Amniotic stem cell (primary cell): ENCODE measurements at places on chromosomes 11 and 22.

DNA sequence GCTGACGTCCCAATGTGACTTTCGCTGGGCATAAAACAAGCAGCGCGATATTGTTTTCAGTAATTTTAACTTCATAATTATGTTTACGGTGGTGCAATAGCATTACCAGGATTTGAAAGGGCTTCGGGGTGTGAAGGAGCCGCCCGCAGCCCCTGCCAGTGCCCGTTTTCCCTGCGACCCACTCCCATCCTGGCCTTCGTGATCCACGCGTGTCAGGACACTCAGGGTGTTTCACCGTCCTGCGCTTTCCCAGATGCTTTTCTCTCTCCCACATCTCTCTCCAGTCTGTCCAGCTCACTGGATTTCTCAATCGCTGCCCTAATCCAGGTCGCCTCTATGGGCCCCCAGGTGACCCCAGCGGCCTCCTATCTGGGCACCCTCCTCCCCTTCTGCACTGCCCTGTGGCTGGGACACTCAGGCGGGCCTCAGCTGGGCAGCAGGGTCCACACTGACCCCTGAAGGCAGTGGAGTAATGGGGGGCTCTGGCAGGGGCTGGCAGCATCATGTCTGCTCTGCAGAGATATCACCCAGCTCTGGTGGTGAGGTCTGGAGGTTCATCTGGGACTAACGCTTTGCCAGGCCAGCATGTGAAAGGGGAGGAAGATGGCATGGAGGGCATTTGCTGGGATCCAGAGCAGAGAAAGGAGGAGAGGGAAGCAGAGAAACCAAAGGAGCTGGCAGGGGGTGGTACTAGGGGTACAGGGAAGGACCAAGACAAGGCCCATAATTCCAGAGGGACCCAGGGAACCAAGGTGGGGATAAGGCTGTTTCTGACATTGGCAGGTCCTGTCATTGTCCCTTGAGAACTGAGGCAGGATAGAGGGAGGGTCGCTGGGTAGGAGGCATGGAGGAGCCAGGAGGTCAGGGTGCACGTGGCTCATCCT, 622.8 kb downstream of the BRD1 start:
- DNase-seq, result no peak

GRCh38 chr11:119125821-119126220, 4.4 kb downstream of the HINFP start:
- no peak for DNase-seq

GRCh38 chr22:20764729-20765128, 9.2 kb upstream of the SERPIND1 start:
- DNase-seq, result no peak

DNA sequence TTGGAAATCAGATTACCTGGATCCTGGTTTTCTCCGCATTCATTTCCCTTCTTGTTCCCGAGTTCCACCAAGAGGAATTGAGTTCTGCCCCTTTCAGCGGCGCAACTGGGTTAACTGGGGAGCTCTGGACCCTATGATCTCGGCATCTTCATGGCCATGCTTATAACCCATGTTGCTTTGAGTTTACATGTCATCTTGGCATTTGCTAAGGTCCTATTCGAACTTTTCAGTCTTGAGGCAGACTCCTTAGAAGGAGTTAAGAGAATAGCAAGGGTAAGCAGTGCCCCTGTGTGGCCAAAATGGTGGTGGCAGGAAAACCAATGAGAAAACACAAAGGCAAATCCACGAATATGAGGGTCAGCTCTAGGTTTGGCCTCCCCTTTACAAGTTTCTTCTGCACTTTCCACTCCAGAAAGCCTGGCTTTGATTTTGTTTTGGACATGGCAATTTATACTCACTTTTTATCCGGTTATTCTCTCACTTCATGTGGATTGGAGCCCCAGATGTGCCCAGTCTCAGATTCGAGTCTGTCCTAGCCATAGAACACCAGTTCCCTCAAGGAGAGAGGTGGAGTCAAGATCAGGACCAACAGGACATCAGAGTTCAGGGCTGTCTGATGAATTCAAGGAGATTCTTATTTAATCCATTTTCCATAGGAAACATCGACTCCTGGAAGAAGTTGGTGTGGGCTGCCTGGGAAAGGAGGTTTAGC, 55.3 kb upstream of the FBXO3 start:
- DNase-seq, result peak; percentile 49

- DNase-seq, result no peak
These were observed 6.1 kb downstream of the TAGLN start for GRCh38 chr11:117205211-117205818.

GRCh38 chr11:34674038-34674437, 53.1 kb downstream of the EHF start:
- DNase-seq, result no peak

- no peak for DNase-seq
These were observed 352.9 kb downstream of the TENM4 start for GRCh38 chr11:79087961-79088318.

GRCh38 chr11:61696602-61697001, 16.4 kb downstream of the DAGLA start:
- no peak for DNase-seq

GRCh38 chr22:19341500-19341899, 50.0 kb upstream of the CLTCL1 start:
- DNase-seq, result no peak

DNA sequence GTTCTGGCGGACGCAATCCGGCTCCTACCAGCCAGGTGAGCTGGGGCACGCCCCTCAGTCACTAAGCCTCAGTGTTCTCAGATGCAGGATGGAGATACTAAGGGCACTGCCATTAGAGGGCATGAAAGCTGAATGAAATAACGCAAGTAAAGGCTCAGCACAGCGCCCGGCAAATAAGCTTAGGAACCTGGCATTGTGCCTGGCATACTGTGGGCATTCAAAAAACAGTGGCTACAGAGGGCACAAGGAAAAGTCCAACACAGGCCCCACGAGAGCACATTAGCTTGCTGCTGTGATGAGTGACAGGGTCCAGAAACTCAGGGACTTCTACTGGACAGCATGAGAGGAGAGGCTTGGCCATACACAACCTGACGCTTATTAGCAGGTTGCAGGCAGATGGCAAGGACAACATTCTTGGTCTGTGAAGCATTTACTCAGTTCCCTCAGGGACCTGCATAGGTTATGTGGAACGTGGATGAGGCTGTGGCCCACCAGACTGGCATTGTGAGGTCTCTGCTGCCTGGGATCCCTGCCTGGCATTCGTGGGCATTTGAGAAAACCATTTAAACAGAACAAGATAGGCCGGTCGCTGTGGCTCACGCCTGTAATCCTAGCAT, 12.2 kb downstream of the TXN2 start:
- no peak for DNase-seq

- DNase-seq, result no peak
These were observed 33.7 kb upstream of the MOB2 start for GRCh38 chr11:1520209-1520662.

GRCh38 chr22:38766076-38766777, 10.4 kb upstream of the SUN2 start:
- DNase-seq, result peak; percentile 18

- DNase-seq, result no peak
These were observed 1063.8 kb upstream of the CNTN5 start for GRCh38 chr11:97956904-97957303.

- no peak for DNase-seq
These were observed at the start of gene NCAM1 for GRCh38 chr11:112961146-112961668. NCAM1 (plus strand) TSS chr11:112961420.

- DNase-seq, result no peak
These were observed 17.2 kb downstream of the TOB2 start for GRCh38 chr22:41429232-41429950.

DNA sequence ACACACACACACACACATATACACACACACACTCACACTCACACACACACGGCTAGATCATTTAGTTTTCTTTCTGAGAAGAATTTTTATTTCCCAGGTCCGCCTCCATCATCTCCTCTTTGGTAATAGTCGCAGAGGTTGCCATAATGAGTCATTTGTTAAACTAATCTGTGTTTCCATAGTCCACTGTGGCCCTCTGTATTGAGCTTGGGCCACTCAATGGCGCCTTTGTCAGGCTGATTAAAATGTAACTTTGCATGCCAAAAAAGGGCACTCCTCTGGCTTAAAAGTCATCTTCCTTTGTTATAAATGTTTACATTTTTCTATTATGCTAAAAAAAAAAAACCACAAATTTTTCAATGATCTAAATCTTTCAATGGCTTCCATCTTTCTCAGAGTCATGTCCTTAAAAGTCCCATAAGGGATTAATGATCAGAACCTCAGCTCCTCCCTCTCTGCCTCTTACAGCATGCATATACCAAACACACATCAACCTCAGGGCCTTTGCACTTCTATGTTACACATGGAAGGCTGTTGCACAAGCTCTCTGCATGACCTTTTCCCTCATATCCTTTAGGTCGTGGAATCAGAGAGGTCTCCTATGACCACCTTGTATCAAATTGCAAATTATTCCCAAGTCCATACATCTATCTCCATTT, 35.3 kb downstream of the EHF start:
- DNase-seq, result no peak

DNA sequence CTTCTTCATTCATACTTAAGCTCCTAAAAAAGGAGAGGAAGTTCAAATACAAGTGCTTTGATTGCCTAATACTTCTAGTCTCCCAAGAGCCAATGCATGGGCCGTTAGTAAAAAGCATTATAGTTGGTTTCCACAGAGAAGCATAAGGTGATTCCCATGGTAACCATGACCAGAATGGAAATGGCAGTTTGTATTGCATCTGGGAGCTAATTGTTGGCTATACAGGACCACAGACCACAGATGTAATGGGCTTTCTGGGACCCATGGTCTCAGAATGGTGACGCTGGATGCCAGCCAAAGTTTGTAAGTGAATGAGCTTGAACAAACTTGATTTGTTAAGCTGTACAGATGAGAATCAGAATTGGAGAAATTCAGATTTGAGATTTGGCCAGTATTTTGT, 333.9 kb upstream of the C11orf87 start:
- DNase-seq, result no peak

- DNase-seq, result no peak
These were observed 51.5 kb downstream of the SLC17A6 start for GRCh38 chr11:22389526-22390282.

- peak; percentile 11 for DNase-seq
These were observed 1.5 kb downstream of the RAB30 start for GRCh38 chr11:83070044-83070701.

- DNase-seq, result peak; percentile 10
These were observed 223.8 kb downstream of the BLID start for GRCh38 chr11:121892131-121892681.

GRCh38 chr11:131807876-131808275, 437.5 kb downstream of the NTM start:
- DNase-seq, result no peak

DNA sequence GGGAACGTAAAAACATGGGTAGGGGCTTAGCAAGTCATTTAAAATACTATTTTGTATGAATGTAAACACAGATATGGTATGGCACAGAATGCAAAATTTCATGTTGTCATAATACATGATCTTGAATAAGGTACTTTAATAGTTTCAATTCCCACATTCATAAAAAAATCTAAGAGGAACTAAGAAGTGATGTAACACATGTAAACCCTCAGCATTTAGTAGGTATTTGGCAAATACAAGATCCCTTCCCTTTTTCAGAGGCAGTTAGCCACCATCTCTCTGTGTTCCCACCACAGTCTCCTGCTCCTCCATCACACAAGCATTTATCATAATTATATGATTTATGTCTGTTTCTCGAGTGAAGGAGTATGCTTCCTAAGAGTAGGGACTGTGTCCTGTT, 251.8 kb downstream of the TENM4 start:
- no peak for DNase-seq

- no peak for DNase-seq
These were observed 53.8 kb upstream of the DRD2 start for GRCh38 chr11:113528982-113529381.

GRCh38 chr11:68813773-68814172, 27.9 kb downstream of the CPT1A start:
- DNase-seq, result no peak

DNA sequence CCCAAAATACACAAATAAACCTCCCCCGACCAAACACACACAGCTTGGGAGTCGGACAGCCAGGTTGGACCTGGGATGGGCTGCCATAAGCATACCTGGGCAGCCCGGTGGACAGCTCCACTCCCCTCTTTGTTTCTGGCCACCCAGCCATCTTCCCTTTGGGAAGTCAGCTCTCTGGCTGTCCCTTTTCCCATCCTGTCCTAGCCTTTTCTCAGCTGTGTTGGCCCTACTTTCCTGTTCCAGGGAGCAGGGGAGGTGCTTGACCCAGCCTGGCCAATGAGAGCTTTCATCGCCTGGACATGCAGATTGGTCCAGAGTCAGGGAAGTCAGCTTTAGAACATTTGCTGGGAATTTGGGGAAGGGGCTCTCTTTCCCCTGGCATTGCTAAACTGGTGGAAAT, 68.7 kb upstream of the NECTIN1 start:
- no peak for DNase-seq

GRCh38 chr11:119936426-119936825, 201.5 kb downstream of the TRIM29 start:
- no peak for DNase-seq
